ENCODE measurements at places on chromosomes 1 and 21.

- no peak for DNase-seq
Observed at GRCh38 chr1:30523055-30524020, 200.0 kb downstream of the MATN1 start.

GRCh38 chr1:110634086-110634454 lies 27.9 kb upstream of the KCNA2 start:
- no peak for DNase-seq

GRCh38 chr1:44775930-44776729 lies 790 bp downstream of the RPS8 start:
- peak; percentile 61 for DNase-seq

GRCh38 chr1:147837964-147838292 lies 64.7 kb upstream of the GJA8 start:
- DNase-seq: no peak

- DNase-seq: no peak
Observed at GRCh38 chr1:31911994-31912780, 26.0 kb downstream of the PTP4A2 start.

DNA sequence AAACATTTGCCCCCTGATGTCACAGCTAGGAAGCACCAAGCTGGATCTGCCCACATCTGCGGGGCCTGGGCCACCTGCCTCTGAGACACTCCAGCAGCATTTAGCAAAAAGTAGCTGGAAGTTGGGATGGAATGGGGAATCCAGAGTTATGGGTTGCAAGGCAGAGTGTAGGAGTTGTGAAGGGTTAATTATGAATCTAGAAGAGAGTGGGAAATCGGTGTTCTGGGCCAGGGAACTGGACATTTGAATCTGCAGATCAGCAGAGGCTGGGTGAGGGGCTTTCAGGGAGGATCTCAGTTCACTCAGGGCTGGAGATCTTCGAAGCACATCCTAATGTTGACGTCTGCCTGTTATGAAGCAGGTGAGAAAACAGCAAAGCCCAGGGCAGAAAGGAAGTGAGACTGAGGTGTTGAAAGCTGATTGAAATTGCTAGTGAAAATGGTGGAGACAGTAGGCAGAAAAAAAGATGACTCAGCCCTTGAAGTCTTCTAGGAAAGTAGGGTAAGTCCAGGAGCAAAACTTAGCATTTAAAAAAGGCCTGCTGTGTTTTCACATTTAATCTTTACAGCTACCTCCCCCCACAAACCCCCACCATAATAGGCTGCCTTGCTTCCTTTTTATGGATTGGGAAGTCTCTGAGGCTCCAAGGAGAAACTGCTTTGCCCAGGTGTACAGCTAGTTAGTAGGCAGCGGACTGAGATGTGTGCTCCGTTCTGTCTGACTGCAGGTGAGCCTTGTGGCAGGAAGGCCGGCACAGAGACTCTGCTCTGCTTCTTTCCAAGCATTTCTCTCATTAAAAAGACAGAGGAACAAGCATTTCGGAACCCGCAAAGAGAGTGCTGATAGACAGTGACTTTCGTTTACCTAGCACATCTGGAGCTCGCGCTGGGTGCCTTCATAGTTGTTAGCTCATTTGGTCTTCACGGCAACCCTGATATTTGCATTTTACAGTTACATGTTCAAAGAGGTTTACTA lies 7.2 kb downstream of the VANGL1 start:
- DNase-seq: no peak

DNA sequence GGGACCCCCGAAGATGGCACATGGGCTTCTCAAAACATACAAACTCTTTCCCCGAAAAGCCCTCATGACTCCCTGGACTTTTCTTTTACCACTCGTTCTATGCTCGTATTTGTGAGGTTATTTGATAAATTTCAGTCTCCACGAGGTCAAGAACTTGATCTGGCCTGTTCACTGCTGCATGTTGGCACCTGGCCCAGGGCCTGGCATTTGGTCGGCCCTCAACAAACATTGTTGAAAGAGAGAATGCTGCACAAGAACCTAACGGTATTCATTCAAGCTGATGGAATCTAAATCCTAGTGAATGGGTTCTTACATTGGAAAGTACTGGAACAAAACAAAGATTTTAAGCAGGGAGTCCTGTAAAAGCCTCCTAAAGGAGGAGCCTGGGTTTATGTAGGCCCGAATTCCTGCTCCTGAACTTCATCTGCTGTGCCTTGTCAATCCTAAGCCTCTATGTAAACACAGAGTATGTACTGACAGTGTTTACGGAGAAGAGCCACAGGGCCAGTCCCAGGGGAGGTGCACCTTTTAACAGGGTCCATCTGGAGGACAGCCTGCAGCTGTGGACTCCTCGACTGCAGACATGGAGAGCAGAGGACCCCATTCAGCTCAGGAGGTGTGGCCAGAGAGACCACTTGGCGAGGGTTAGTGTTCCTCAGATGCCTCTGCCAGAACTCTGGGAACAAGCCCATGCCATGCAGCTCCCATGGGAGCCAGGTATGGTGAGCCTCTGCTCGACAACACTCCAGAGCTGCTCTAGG lies 46.9 kb downstream of the L1TD1 start:
- DNase-seq: no peak

GRCh38 chr1:175090780-175091179 lies 23.1 kb downstream of the TNN start:
- DNase-seq: no peak

- DNase-seq: peak; percentile 23
Observed at GRCh38 chr1:214280386-214281020, 456 bp upstream of the SMYD2 start.

GRCh38 chr1:147891088-147891487 lies 11.5 kb upstream of the GJA8 start:
- DNase-seq: no peak

DNA sequence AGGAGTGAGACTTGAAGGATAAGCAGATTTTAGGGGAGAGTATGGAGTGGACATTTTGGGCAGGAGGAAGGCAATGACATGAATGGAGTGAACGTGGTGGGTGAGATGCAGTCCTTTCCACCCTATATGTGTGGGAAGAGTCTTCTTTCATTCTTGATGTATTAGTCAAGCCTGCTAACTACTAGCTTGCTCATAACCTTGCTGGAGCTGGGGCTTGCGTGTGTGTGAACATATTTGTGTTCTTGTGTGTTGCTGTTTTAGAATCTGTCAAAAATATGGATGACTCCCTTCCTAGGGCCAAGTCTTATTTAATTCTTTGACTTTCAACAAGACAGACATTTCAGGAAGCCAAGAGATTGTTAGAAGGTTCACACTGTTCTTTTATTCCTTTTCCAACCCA lies 132.7 kb downstream of the UCK2 start:
- no peak for DNase-seq

- no peak for DNase-seq
Observed at GRCh38 chr1:31368611-31369107, 4.2 kb downstream of the FABP3 start.

DNA sequence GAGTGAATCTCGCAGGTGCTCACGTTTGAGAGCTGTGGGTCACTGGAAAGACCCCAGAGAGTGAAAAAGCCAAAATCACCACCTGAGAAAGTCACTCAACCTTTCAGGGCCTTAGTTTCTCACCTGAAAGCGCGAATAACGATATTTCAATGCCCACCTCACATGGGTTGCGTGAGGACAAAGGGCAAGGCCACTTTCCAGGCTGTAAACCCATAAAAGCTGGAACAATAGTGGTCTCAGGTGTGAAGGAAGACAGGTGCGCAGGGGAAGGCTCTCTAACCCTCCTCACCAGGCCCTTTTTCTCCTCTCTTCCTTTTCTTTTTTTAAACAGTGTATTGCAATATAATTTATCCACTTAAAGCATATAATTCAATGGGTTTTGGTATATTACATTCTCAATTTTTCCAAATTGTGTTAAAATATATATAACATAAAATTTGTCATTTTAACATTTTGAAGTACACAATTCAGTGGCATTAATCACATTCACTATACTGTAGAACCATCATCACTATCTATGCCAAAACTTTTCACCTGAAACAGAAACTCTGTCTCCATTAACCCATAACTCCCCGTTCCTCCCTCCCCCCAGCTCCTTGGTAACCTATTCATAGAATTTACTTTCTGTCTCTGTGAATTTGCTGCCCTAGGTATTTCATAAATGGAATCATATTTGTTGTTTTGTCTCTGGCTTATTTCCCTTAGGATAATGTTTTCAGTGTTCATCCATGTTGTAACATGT lies 118.4 kb upstream of the TNR start:
- DNase-seq: no peak

GRCh38 chr1:245707941-245708340 lies 553.2 kb downstream of the KIF26B start:
- no peak for DNase-seq

- peak; percentile 83 for DNase-seq
Observed at GRCh38 chr1:204992201-204992997, 50.6 kb upstream of the CNTN2 start.

DNA sequence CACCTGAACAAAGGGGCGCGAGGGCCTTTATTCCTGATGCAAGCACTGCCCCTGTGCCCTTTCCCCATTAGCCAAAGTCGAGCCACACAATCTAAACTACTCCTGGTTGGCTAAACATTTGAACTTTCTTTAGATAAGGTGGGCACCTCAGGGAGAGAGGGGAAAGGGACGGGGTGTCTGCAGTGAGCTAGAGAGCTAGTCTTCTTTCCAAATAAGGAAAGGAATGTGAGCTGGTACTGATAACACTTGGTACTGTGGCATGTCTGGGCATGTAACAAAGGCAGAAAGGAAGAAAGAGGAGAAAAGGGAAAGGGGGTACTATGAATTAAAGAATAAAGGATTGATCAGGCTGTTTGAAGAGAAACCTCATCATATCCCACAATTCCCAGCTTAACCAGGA lies 62.8 kb downstream of the OVGP1 start:
- DNase-seq: no peak

DNA sequence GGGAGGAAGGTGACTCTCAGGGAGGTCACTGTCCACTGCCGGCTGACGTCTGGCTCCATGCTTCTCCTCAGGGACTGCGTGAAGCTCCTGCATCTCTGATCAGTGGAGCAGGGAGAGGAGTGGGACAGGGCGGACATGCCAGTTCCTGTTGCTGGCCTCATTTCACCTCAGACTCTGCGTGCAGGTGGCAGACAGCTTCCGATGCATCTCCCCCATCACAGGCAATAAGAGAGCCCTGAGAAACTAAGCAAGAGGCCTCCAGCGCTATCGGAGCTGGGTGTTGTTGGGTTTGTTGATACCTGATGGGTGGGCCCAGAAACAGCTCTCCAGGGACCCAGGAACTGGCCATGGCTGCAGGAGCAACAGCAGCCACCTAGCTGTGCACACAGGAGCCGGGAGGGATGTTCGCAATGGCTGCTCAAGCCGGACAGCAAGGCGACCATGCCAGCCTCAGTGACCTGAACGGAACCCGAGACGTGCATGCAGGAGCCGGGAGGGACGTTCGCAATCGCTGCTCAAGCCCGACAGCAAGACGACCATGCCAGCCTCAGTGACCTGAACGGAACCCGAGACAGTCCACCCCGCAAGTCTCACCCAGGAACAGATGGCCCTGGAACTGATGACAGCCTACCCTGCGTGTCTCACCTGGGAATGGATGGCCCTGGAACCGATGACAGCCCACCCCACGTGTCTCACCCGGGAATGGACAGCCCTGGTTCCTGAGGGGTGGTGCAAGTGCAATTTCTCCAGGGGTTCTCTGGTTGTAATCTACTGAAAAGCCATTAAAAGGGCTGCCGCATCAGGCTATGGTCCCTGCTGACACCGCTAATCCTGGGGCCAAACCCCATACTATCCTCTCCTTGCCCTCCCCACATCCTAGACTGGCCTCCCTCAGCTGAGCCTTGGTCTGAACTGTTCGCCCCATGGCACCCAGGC lies 14.2 kb upstream of the PCBP3 start:
- DNase-seq: no peak

- DNase-seq: no peak
Observed at GRCh38 chr21:15480160-15480559, 249.6 kb upstream of the USP25 start.

- DNase-seq: no peak
Observed at GRCh38 chr1:55695151-55695550, 480.0 kb upstream of the USP24 start.

DNA sequence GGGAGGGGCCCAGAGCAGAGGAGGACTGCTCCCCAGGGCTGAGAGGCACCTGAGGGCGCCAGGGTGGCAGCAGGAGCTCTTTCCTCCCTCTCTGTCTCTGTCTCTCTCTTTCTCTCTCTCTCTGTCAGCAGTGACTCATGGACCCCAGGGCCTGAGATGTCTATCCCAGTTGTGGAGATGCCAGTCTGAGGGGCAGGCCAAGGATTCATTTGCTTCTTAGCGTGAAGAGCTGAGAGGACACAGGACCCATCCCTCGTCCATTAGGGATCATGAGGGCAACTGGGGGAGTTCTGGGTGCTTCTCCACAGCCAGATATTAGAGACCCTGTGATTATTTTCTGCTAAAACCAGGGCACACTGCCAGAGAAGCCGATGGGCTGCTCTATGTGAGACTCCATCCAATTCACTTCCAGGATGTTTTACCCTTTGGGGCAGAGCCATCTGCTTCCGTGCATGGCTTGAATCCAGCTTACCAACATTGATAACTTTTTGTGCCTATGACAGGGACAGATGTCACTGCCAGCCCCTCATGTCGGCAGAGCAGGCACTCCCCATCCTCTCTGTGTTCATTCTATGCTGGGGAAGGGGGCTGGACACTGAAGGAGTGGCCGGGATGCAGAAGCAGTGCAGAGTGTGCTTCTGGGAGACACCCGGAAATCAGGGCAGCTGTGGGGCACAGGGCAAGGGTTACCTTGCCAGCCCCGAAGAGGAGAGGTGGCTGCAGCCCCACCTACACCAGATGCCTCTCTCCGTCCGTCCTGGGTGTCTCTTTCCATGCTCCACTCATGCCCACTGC lies 4.1 kb upstream of the PCBP3 start:
- DNase-seq: no peak

- DNase-seq: peak; percentile 96
Observed at GRCh38 chr1:31954607-31955283, 16.6 kb upstream of the PTP4A2 start.

DNA sequence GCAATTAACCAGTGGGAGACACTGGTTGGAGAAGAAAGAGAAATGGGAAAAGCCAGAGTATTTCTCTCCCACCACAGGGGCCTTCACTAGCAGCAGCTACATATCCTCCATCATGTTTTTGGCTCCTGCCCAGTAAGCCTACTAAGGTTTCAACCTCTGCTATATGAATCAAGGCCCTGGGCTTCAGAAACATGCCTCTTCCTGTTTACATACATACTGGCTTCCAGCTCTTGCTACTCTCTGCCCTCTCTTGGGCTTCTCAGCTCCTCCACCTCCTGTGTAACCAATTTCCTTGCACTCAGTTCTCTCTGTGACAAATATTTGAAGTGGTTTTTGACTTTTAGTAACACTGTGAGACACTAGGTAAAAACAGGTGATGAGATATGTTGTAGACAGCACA lies 80.8 kb downstream of the LRRC7 start:
- DNase-seq: no peak

DNA sequence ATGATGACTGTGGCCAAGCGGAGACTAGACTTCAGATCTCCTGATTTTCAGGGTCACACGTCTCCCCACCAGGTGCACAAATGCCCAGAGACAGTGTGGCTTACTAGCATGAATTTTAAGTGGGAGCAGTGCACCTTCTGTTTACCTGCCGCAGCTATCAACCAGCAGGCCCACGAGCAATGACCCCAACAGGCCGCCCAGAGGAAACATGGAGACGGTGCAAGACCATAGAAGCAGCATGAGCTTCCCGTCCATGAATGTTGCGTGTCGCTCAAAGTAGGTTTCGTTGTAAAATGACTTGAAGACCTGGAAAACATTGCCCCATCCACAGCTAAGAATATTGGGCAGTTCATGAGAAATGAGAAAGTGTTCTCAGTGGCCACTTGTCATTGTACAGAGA lies 3.5 kb downstream of the SLC2A7 start:
- no peak for DNase-seq

GRCh38 chr1:196577386-196577785 lies 30.9 kb downstream of the KCNT2 start:
- DNase-seq: no peak

Measured in CD14-positive monocyte (primary cell).